NCI-H774 (cell line): ENCODE measurements at places on chromosomes 2 and 18.

- no peak for DNase-seq
Measured at GRCh38 chr2:201628545-201628944, 14.8 kb downstream of the TMEM237 start.

- DNase-seq = no peak
Measured at GRCh38 chr2:165562233-165562632, 92.7 kb downstream of the CSRNP3 start.

GRCh38 chr2:174662459-174662858 lies 64.9 kb upstream of the WIPF1 start:
- no peak for DNase-seq

- DNase-seq = no peak
Measured at GRCh38 chr2:151819920-151820319, 8.3 kb downstream of the ARL5A start.

DNA sequence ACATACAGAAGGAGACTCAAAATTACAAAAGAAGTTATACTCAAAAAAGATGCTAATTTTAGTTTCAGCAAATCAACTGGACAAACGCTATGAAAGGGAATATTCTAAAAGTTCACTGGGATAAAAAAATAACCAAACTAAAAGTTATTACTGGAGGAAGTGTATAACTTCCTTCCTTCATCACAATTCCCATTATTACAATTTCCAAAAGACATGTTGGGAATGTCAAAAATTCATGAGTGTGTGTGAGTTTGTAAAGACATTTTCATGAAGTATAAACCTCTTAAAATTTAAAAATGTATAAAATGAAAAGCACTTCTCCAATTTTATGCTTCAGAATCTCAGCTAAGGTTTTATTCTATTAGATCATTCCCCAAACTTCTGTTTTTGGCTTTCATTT lies 67.8 kb downstream of the MERTK start:
- DNase-seq = no peak
